ENCODE measurements at places on chromosomes 1 and 21.

DNA sequence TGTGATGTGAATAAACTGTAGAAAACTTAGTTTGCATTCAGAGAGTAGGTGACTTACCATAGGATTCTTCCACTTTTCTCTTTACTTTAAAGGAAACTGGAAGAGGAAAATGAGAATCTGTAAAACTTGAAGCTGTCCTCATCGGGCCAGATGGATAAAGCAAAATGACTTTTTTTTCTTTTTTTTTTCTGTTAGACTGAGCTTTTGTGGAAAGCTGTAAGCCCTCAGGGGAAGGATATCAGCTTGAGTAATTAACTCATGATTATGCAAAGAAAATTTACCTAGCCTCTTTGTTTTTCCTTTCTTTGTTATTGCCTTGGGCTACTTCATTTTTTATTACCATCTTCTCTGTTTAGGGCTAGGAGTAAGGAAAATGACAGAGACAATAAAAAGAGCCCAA, 53.4 kb downstream of the DPH5 start:
- no peak for DNase-seq

DNA sequence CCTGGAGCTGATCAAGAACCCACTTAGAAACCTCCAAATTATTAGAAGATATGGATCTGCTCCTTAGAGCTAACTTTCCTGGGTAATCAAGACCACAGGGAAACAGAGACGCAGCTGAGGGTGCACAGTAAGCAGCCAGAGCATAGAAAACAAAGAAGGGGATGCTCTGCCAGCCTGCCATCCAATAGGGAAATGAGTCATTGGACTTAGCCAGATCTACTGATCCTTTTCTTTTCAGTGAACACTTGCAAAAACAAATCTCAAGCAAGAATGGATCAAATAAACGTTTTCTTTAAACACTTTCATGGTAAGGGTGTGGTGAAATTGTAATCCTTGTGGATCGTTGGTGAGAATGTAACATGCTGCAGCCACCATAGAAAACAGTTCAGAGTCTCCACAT, 474.0 kb downstream of the LTN1 start:
- DNase-seq, result no peak

GRCh38 chr1:41492341-41492848, 7.9 kb upstream of the EDN2 start:
- no peak for DNase-seq

DNA sequence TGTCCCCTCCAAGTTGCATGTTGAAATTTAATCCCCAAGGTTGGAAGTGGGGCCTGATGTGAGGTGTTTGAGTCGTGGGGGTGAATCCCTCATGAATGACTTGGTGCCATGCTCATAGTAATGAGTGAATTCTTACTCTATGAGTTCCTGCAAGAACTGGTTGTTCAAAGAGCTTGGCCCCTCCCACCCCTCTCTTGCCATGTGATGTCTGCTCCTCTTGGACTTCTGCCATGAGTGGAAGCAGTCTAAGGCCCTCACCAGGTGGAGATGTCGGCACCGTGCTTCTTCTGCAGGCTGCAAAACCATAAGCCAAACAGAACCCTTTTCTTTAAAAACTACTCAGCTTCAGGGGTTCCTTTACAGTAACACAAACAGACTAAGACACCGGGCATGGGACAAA, 14.3 kb downstream of the G0S2 start:
- no peak for DNase-seq

DNA sequence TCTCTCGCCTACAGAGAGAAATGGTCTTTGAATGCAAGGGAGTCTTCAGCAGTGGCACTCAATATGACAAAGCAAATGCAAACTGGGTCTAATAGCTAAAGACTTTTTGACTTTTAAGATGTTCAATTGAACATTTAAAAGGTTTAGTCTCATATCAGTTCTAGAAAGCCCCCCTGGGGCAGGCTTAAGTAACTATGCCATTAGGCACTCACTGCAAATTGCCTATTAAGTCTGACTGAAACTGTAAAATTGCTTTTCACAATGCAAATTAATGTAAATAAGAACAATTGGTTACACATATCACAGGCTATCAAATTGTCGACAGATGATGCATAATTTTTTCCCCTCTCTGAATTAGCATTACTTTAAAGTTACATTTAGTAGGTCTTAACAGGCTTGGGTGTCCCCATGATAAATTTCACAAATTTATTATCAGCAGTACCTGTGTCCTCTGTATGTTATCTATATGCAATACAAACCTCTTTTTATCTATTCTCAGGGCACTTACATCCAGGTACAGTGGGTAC, 329.1 kb downstream of the LRRIQ3 start:
- DNase-seq, result no peak

DNA sequence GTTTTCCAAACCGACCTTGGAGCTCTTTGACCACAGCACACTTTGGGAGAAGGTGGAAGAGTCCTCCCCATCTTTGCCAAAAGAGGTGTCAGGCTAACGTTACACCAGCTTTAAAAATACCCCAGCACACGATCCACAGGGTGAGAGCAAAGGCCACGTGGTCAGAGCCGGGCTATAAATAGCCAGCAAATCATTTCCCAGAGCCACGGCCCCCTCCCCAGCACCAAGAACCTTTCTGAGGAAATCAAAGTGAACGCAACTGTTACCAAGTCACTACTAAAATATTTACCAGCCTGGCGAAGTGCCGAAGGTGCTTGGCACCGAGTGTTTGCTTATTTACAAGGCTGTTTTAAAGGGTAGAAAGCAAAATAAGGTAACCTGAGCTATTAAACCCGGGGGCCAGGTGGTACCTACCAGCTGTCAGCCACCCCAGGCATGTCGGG, 72.4 kb downstream of the CASZ1 start:
- DNase-seq, result peak; percentile 37

DNA sequence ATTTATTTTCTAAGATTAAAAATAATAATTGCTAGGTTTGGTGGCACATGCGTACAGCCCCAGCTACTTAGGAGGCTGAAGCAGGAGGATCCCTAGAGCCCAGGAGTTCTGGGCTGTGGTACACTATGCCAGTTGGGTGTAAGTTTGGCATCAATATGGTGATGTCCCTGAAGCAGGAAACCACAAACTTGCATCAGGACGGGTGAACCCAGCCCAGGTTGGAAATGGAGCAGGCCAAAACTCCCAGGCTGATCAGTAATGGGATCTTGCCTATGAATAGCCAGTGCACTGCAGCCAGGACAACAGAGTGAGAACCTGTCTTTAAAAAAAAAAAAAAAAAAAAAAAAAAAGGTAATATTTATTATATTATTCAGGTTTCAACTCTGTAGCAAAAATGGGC, 92.4 kb upstream of the PGD start:
- no peak for DNase-seq

DNA sequence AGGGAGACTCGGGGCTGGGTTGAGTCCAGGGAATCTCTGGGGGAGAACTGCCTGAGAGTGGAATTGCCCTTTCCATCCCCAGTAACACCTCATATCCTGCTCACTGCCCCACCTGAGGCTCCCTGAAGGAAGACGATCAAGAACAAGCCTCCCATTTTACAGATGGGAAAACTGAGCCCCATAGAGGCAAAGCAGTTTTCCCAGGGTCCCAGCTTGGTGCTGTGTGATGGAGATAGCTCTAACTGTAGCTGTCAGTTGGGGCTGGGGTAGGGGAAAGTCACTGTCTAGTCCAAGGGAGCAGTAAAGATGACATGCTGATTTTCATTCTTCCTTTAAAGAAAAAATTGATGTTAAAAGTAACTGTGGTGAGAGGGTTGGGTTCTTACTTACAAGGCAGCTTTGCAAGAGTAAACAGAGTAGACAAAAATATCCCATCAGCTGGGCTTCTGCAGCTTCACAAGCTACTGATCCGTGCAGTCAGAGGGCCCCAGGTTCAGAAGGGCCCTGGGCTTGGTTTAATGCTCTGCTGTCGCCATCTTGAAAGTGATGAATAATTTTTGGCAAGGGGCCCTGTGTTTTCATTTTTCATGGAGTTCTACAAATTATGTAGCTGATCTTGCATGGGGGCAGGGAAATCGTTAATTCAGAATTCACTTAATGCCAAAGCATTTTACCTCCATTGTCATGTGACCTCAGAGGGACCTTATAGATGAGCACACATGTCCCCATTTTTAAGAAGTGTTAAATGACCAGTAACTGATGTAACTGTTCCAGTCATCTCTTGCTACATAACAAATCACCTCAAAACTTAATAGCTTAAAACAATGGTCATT, 17.6 kb upstream of the TNFRSF1B start:
- no peak for DNase-seq

GRCh38 chr21:34021726-34022125, 51.7 kb upstream of the MRPS6 start:
- DNase-seq, result peak; percentile 37

DNA sequence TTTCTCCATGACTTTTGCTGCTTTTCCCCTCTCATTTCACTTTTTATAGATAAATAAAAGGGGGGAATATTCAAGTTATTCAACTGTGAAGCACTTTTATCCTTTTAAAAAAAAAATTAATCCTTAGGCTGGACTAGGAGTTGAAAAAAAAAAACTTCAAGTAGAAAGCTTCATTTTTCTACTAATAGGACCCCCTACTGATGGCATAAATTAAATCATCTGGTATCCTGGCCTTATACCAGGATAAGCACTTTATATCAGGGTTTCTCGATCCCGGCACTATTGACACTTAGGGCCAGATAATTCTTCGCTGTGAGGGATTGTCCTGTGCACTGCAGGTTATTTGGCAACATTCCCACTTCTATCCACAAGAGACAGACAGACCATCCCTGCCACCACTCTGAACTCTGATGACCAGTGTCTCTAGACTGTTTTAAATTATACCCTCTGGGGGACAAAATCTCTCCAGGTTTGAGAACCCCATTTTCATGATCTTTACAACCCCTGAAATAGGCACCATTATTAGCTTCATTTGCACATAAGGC, 17.6 kb downstream of the USP33 start:
- DNase-seq, result no peak

DNA sequence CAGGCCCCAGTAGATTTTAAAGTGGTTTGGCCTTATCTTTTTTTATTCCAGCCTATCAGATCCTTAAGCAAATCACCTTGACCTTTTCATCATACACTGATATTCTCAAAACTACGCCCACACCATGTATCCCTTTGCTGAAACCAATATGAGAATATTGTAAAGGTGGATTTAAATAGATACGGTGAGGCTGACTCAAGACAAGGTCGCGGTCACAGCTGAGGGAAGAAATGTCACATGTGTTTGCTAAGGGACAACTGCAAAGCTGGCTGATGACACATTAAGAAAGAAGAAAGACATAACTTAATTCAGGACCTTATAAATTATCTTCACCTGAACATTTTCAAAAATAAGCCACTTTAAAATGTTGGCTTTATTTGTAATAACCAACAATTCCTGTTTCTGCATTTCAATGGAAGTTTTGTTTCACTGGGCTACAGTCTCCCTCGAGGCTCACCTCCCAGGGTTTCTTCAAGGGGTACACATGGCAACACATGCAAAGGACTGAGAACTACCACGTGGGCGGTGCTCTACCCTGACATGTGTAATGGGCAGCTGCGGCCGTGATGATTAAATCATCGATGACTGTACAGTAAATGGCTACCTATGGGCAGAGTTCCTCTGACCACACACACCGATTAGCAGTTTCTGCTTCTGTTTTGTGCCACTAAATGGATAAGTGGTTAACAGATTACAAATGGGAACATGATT, 189.5 kb downstream of the SIPA1L2 start:
- DNase-seq, result no peak
